ENCODE measurements at places on chromosomes 12 and 14.

DNA sequence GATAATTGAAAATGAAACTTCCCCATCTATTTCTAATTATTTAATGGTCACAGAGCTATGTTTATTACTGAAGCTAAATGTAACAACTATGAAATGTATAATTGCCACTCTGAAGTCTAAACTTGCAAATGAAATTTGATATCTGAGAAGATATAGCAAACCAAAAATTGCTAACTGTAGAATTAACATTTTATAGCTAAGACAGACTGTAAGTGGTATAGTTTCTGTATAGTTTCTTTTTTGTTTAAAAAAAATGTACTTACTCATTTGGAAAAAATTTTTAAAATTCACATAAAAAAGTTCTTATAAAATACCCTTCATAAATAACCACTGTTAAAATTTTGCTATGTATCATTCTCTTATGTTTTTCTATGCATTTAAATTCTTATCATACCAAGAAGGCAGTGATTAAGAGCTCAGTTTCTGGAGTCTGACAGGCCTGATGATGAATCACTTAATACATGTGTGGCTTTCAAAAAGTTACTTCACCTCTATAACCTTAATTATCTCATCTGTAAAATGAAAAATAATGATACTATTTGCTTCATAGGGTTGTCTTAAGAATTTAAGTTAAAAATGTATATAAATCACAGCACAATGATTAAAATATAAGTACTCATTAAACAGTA is 214.7 kb upstream of the GARIN2 start:
- no peak for DNase-seq

- no peak for DNase-seq
Observed at GRCh38 chr14:96195441-96196081, 9.1 kb upstream of the BDKRB2 start.

DNA sequence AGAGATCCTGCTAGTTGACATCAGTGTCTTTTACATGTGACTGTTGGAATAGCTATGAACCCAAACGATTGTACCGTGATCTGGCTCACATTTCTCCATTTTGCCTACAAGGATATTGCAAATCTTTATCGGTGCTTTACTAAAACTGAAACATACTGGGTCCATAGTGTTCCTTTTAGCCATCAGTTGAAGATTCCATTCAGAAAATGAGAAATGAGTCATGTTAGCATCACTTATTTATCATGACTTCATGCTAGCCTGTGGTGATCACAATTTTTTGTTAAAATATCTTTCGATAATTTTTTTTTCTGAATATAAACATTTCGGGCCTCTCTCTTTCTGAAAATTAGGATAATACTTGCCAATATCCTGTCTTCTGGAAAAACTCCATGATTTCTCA is 210.3 kb downstream of the EGLN3 start:
- no peak for DNase-seq

DNA sequence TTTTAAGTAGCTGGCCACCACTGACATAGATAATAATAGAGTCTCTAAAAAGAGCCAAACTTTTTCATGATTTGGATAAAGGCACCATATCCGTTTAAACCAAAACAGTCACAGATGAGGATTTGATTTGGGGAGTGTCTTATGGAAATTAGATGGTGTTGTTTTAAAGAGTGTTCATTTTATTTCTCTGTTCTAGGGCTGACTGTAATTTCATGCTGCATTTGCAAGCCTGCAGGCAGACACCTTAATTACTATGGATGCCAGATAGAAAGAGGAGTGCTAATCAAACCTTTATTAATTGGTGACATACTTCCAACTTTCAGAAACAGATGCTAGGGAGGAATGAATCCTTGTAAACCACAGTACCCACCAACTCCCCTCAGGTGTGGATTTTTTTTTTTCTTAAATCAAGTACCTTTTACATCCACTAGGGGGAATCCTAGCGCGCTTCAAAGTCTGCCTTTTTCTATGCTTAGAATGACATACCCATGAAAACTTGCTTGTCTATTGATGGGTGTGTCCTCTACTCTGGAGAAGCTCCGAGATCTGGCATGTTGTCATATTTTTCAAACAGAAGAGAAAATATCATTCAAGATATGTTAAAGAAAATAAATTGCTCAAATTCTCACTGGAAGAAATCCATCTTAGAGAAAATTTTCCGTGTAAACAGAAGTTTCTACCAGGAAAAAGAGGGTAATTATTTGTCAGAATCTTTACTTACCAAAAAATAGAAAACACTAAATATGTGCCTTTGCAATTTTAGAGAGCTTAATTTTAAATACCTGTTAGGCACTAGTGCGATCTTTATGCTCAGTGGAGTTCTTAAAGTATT is 14.2 kb upstream of the PLXNC1 start:
- DNase-seq: peak; percentile 59

DNA sequence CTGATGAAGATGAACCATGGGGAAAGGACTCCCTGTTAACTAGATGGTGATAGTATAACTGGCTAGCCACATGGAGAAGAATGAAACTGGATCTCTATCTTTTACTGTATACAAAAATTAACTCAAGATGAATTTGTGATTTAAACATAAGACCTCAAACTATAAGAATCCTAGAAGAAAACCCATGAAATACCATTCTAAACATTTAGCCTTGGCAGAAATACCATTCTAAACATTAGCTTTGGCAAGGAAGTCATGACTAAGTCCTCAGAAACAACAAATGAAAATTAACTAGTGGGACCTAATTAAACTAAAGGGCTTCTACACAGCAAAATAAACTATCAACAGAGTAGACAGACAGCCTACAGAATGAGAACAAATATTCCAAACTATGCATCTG is 28.4 kb upstream of the NOVA1 start:
- no peak for DNase-seq

GRCh38 chr14:87050421-87050820 is 942.6 kb downstream of the GALC start:
- DNase-seq: no peak

GRCh38 chr14:66238969-66239368 is 247.2 kb upstream of the CCDC196 start:
- DNase-seq: no peak

- DNase-seq: no peak
Observed at GRCh38 chr12:227286-227915, 13.4 kb upstream of the SLC6A12 start.

- DNase-seq: no peak
Observed at GRCh38 chr14:37147310-37147880, 25.0 kb downstream of the SLC25A21 start.

GRCh38 chr12:10623131-10623530 is 9.7 kb upstream of the MAGOHB start:
- DNase-seq: no peak

DNA sequence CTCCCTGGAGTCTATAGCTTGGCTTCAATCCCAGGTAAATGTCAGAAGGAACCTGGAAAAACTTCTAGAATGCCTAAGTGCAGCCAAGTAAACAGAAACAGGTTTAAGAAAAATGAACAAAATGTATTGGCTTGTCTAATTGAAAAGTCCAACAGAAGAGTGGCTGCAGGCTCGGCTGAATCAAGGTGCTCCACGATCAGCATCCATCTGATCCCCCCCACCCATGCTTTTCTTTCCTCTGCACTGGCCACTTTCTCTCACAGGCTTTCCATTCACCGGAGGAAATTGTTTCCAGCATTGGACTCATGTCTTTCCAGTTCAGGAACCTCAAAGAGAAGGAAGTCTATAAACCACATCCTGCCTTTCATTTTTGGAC is 42.0 kb upstream of the C14orf180 start:
- DNase-seq: no peak

DNA sequence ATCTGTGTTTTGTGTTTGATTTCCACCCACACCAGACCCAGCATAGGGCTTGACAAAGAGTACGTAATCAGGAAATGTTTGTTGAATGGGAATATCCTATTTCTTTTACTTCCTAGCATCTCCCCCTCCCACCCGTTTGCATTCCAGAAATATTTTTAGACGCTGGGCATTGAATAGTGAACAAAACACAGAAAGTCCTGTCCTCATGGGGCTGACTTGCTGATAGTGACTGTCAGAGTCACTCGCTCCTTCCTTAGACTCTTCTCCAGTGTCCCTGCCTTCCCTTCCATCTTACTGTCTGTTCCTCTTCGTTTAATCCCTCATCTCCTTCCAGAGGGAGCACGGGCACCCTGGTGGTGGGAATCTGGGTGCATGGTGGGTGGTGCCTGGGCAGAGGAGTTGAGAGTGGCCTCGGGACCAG is 53.6 kb downstream of the SLC25A47 start:
- DNase-seq: peak; percentile 65

DNA sequence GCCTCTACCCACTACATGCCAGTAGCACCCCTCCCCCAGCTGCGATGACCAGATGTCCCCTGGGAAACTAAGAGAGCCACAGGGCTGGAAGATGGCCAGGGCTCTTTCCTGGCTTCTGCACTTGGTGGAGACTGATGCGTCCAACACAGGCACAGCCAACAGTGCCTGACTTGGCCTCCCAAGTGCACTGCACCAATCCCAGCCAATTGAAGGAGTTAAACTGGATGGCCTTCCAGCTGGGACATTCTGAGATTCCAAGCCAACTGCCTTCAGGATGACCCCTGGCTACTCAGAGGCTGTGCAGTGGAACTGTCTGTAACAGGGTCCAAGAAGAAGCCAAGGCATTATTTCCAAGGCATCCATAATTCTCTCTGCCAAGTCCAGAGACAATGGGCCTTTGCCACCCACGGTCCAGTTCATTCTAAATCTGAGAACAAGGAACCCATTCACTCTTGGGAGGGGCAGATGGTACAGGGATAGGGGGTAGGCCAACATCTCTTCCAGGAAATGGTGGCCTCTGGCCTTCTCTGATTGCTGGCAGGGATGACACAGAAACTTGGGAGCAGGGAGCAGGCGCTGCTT is 35.2 kb downstream of the PRIMA1 start:
- DNase-seq: no peak

- DNase-seq: no peak
Observed at GRCh38 chr12:75479963-75480461, 543 bp upstream of the GLIPR1 start.

DNA sequence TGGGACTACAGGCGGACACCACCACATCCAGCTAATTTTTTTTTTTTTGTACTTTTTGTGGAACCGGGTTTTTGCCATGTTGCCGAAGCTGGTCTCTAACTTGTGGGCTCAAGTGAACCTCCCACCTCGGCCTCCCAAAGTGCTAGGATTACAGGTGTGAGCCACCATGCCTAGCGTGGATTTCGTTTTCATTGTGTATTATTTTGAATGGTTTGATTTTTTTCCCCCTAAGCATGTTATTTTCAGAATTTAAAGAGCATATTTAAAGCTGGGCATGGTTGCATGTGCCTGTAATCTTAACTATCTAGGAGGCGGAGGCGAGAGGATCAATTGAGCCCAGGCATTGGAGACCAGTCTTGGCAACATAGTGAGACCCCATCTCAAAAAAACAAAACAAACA is 13.1 kb downstream of the TMEM63C start:
- no peak for DNase-seq

DNA sequence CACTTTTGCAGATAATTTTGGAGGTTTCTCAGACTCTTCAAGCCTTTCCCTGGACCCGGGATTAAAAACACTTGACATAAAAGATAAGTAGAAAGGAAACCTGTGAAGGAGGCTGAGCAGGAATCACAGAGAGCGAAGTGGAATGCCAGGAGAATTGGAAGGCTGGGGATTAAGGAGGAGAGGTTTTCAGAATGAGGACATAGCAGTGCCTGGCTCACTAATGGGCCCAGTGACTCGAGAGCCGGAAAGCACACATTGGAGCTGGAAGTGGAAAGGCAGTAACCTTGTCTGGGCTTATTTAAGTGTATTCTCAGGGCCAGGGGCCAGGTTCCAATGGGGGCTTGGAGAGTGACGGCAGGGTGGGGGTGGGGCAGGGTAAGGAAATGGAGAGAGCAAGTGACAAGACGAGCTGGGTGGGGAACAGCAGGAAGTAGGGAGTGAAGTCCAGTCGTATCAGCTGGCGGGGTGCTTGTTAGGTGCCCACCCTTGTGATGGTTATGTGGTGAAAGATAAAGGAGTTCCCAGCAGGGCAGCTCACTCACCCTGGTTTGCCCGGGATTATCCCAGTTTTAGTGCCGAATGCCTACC is 13.1 kb downstream of the EVL start:
- peak; percentile 45 for DNase-seq
